Left lung (tissue), 14 donors: ENCODE measurements at places on chromosomes 1 and 21. TPM values are rescaled to one million over a fixed set of nuclear protein-coding genes. Genes with fewer than 3 reads are reported as not detected.

Gene OTUD3
- total RNA-seq: 11.0 TPM

Gene VWA5B1
- 0.29 TPM for total RNA-seq

Gene TMPRSS3
- total RNA-seq: 2.9 TPM

Gene RHOU
- 18.7 TPM for total RNA-seq

Gene TACSTD2
- 171 TPM for total RNA-seq

Gene FOXD3
- total RNA-seq: not detected

Gene FAM78B
- total RNA-seq: 0.93 TPM

Gene KNCN
- total RNA-seq: not detected

GRCh38 chr1:151511636-151512215 lies 539 bp downstream of the CGN start:
- H3K4me1 ChIP-seq: peaks cover 28% of the 10 kb centered on the region
- H3K27ac ChIP-seq: peak overlapping the region; percentile 72
- DNase-seq: no peak
- no peaks in the 10 kb centered on the region for H3K36me3 ChIP-seq
- H3K27me3 ChIP-seq: peaks cover 47% of the 10 kb centered on the region
- H3K4me3 ChIP-seq: peak overlapping the region; percentile 50

DNA sequence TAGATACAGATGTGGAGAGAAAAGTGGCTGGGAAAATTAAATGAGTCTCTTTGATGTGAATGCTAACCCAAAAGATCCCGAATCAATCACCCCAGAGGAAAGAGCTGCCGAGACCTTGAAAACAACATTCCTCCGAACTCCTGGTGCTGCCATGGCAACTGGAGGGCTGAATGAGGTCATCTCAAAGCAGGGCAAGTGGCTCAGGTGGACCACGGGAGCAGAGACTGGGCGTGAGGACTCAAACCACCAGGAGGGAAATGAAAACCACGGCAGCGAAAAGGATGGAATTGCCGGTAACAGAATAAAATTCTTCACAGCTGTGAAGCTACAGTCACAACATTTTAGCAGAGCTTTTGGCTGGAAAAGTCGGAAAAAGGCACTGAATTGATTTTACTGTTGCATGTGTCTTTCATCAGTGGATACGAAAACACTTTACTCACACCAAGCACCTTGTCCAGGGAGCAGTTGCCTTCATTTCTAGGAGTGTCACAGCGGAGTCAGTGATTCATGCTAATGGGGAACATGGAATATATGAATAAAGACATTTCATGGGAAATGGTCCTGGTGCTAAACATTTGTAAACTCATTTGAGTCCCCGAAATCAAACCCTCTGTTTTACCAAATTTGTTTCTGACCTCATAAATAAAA lies 23.2 kb upstream of the BECN2 start:
- no peak for DNase-seq
- H3K36me3 ChIP-seq: no peaks in the 10 kb centered on the region
- no peaks in the 10 kb centered on the region for H3K27me3 ChIP-seq
- H3K27ac ChIP-seq: no peak overlapping the region

GRCh38 chr21:14697769-14698168 lies 151.7 kb upstream of the SAMSN1 start:
- H3K36me3 ChIP-seq: no peaks in the 10 kb centered on the region
- no peak overlapping the region for H3K27ac ChIP-seq
- no peaks in the 10 kb centered on the region for H3K4me1 ChIP-seq
- H3K27me3 ChIP-seq: no peaks in the 10 kb centered on the region

DNA sequence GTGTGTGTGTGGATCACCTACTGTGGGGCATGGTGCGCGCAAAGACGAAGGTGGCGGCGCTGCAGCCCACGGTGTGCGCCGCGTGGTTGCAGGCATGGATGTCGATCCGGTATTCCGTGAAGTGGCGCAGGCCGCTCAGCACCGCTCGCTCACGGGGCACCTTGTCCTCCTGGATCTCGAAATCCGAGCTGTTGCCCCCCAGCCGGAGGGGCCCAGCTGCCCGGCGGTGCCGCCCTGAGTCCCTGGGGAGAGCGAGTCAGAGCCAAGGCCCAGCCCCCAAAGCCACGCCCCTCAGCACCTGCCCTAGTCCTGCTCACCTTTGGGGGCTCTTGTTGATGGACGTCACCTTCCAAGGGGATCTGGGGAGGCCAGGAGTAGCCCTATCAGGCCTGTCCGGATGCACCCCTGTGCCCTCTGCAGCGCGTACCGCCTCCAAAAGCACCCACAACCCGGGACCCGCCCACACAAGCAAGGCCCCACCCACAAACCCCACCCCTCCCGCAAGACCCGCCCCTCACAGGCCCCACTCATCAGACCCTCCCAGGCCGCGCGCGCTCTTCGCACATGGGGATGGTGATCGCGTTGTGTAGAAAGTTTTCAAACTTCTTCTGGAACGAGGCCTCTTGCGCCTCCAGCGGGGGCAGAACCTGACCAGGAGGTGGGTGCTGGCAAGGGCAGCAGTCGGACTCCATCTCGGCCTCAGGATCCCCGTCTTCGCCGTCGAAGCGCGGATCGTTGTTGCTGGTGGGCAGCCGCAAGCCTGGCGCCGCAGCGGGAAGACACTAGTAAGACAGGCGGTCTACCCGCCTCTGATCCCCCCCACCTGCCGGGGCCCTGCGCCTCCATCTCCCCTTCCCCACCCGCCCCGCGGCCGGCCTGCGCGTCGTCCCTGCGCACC lies 13.6 kb downstream of the INSRR start:
- H3K4me1 ChIP-seq: peaks cover 11% of the 10 kb centered on the region
- H3K27ac ChIP-seq: no peak overlapping the region
- H3K4me3 ChIP-seq: no peak overlapping the region
- DNase-seq: no peak
- peaks cover 43% of the 10 kb centered on the region for H3K27me3 ChIP-seq
- no peaks in the 10 kb centered on the region for H3K36me3 ChIP-seq

- H3K36me3 ChIP-seq: no peaks in the 10 kb centered on the region
- no peak overlapping the region for H3K27ac ChIP-seq
- no peak for DNase-seq
- H3K4me1 ChIP-seq: no peaks in the 10 kb centered on the region
These were observed 164.2 kb downstream of the CACNA1E start for GRCh38 chr1:181647314-181648035.

- peaks cover 2% of the 10 kb centered on the region for H3K4me1 ChIP-seq
- H3K36me3 ChIP-seq: no peaks in the 10 kb centered on the region
- no peak overlapping the region for H3K4me3 ChIP-seq
- H3K27me3 ChIP-seq: no peaks in the 10 kb centered on the region
These were observed 81.1 kb downstream of the PGM1 start for GRCh38 chr1:63674238-63674864.

DNA sequence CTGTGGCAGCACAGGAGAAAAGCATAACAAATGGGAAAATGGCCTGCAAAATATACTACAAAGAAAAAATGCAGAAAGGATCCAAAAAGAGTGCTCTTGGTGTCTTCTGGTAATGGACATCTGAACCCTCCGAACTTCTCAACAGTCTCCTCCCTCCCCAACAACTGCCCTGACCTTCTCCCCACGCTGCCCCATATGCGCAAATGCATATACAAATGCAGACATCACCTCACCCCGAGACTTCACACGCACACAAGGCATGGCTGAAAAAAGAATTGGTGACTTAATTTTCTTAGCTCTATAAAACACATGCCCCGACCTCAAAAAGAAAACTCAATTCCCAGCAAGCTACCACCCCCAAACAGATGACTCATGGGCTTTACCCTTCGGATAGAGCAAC lies 8.4 kb downstream of the KCND3 start:
- H3K4me3 ChIP-seq: no peak overlapping the region
- no peaks in the 10 kb centered on the region for H3K36me3 ChIP-seq
- H3K27ac ChIP-seq: no peak overlapping the region

GRCh38 chr1:151065089-151065645 lies 5.0 kb downstream of the MLLT11 start:
- no peak overlapping the region for H3K27ac ChIP-seq
- H3K36me3 ChIP-seq: no peaks in the 10 kb centered on the region
- H3K27me3 ChIP-seq: no peaks in the 10 kb centered on the region
- DNase-seq: no peak

DNA sequence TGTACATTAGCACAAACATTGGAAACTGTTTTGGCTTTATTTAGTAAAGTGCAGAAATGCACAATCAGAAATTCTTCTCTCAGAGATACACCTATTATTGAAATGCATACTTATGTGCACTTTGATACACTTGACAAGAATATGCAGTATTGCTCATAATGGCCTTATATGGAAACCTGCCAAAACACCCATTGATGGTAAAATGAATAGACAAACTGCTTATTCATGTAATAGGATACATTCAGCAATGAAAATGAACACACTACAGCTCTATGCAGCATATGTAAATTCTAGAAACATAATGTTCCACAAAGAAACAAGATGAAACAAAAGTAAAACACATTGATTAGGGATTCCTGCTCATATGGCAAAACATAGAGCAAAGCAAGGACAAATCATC lies 223.9 kb downstream of the S1PR1 start:
- H3K4me3 ChIP-seq: no peak overlapping the region
- no peak overlapping the region for H3K27ac ChIP-seq
- H3K4me1 ChIP-seq: no peaks in the 10 kb centered on the region
- H3K27me3 ChIP-seq: no peaks in the 10 kb centered on the region
- DNase-seq: no peak

DNA sequence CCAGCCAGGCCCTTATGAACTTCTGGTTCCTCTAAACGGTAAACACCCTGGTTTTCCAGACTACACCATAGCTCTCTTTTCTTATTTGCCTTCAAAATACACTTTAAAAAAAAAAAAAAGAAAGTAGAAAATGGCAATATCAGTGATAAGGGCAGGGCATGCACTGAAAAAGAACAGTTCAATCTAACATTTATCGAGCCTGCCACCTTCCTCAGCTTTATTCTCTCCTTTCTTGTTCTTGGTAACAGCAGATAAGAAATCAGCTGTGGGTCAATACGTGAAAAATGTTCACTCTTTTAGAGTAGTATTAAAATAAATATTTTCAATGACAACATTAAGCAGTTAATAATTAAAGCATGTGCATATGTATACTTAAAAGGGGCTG lies 83.1 kb upstream of the ZNF648 start:
- H3K36me3 ChIP-seq: no peaks in the 10 kb centered on the region
- H3K27me3 ChIP-seq: no peaks in the 10 kb centered on the region
- peaks cover 70% of the 10 kb centered on the region for H3K4me1 ChIP-seq

DNA sequence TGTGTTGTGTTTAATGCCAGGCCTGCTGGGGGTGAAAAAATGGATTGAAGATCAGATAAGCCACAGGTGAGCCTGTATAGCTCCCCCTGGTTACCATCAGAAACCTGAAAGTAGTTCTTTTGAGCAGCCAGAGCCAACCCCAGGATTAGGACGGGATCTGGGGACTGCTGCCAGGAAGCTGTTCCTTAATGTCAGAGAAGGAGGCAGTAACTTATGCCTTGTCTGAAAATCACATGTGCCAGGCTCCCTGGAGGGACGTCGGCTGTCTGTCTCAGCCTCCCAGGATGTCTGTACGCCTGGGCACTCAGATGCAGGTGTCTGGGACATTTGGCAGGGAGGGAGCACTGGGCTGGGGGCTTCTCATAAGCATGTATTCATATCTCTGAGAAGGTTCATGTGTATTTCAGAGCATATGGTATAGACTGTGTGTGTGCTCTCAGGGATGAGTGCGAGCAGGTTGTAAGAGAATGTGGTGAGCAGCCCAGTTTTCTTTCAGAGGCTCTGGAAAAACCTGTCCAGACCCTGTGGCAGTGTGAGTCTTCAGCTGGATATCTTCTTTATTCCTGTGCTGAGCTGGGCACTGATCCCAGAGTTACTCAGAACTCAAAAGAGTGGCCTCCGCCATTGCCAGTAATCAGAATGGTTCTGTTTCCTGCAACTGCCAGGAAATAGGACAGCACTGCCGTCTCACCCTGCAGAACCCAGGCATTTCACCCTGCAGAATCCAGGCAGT lies 2.8 kb downstream of the FAM43B start:
- H3K4me1 ChIP-seq: peaks cover 14% of the 10 kb centered on the region
- H3K36me3 ChIP-seq: no peaks in the 10 kb centered on the region
- no peak for DNase-seq
- H3K4me3 ChIP-seq: no peak overlapping the region
